ENCODE measurements at places on chromosomes 6 and 20.

DNA sequence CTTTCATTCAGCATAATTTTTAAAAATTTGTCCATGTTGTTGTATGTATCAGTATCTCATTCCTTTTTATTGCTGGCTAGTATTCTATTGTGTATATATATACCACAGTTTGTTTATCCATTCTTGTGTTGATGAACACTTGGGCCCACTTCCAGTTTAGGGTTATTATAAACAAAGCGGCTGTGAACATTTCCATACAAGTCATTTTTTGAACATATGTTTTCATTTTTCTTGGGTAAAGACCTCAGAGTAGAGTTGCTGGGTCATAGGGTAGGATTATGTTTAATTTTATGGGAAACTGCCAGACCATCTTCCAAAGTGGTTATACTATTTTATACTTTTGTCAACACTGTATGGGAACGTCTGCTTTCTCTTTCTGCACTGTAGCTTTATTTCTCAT lies 55.3 kb downstream of the RBM24 start:
- no peak for DNase-seq

- no peak for DNase-seq
Measured at GRCh38 chr6:102571236-102571908, 1177.9 kb downstream of the GRIK2 start.

DNA sequence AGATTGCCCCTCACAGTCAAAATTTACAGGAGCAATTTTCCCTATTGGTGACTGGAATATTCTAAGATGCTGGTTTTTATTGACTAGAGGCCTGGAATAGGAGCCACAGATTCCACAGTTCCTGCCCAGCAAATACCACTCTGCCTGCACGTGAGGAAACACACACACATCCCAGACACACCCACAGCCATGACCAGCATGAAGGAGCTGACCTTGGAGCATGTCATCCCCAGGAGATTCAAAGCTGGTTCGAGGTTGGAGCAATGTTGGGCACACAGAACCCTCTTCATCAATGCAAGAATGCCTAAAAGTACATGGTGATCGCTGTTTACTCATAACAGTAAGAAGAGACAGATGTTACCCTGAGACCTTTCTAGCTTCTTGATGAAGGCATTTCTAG lies 244.6 kb upstream of the FOXQ1 start:
- no peak for DNase-seq

DNA sequence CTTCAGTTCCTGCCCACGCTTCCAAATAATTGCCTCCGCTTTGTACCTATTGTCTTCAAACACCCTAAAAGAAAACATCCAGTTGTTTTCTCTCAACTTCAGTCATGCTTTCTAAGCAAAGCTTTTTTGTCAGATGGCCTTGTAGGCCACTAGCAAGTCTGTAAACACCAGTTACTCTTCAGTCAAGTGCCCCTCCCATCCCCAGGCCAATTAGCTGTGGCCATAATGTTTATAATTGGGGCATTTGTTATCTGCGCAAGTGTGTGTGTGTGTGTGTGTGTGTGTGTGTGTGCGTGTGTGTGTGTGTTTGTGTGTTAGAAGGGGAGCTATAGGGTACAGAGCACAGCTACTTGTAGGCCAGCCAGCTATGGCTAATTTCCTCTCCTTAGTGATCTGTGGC lies 272.4 kb upstream of the MARCKS start:
- no peak for DNase-seq

DNA sequence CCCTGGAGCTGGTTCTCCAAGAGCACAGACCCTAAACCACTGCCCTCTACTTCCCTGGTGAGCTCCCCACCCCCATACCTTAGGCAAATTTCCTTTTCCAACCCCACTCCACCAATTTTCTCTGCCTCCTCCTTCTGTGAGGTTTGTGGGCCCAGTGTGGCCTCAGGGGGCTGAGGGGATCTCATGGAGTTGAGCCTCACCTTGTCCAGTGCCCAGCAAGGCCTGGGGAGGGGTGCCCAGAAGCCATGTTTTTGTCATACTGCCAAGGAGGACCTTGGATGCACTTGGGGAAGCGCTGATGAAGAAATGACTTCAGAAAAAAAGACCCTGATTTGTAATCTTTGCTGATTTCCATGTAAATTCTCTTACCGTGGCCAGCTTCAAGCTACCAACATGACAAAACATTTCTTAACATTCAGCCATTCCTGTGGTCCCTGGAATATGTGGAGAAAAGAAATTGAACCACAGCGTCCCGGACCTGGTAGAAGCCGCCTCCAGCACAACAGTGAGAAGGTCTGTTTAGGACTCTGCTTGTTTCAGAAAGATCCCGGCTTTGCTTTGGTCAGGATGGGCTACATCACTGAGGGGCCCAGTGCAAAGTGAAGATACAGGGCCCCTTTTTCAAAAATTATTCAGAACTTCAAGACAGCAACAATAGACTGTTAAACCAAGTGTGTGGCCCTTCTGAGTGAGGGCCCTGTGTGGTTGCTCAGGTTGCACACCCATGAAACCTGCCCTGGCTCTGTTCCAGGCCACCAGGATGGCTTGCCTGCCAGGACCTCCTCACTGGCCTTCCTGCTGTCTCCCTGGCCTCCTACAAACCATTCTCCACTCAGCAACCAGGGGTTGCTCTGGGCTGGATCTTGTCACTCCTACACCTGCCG lies 52.5 kb downstream of the CHMP4B start:
- DNase-seq: no peak

DNA sequence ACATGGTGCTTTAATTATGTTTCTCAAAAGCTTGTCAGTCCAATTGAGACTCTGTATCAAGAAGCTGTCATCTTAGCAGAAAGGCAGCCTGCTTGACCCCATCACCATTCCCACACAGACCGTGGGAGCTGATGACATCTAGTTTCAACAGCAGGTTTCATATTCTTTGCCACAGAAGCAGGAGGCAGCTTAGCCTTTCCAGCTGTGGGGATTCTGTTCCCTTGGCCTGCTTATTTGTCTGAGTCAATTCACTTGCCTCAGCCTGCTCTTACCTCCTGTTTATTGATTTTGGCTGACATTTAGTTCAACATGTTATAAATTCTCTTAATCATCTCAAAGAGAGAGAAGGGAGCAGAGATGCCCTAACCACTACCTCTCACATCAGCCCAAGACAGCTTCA lies 527.7 kb downstream of the ADGRB3 start:
- DNase-seq: no peak

DNA sequence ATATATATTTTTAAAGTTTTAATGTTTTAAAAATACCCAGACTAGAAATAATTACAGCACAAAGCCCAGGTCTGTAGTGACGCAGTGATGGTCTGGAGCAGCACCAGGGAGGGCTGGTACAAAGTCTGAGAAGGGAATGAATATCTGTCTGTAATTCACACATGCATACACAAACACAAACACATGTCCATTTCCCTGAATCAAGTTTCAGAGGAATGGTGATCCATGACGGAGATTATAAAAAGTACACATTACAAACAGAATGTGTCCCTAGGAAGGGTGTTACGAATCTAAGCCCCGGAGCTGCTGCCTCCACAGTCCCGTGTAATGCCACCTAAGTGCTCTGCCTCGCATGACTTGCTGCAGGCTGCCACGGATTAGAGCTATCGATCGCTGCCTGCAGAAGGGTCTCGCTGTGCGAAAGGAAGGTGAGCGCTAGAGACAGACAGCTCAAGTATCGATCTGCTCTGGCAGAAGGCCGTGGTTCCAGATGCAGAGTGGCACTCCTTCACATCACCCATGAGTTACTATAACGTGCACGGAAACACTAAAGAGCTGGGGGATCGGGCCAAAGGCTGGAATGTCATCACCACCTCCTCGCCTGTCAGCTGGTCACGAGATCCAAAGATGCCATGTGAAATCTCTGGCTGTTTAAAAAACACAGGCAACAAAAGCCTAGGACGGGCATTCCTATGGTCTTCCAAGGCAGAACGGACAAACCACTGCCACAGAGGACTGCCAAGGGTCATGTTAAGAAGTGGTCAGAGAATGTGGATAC lies 87.1 kb downstream of the INSM1 start:
- DNase-seq: no peak

DNA sequence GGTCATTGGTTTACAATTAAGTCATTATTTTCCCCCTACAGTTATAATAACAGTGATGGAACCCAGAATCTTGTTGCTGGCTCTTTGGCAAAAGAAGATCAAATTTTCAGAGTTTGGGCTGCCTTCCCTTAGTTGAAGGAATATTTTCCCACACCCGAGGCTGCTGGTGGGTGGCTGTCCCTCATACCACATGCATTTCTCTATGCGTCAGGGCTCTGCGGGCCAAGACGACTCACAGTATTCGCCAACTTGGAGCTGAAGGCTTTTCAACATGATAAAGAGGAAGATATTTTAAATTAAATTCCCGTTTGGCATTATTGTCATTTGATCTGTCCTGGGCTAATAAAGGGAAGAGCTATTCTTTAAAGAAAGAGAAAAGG lies 102.2 kb upstream of the SASH1 start:
- no peak for DNase-seq

GRCh38 chr20:22717466-22717865 lies 133.1 kb upstream of the FOXA2 start:
- no peak for DNase-seq

DNA sequence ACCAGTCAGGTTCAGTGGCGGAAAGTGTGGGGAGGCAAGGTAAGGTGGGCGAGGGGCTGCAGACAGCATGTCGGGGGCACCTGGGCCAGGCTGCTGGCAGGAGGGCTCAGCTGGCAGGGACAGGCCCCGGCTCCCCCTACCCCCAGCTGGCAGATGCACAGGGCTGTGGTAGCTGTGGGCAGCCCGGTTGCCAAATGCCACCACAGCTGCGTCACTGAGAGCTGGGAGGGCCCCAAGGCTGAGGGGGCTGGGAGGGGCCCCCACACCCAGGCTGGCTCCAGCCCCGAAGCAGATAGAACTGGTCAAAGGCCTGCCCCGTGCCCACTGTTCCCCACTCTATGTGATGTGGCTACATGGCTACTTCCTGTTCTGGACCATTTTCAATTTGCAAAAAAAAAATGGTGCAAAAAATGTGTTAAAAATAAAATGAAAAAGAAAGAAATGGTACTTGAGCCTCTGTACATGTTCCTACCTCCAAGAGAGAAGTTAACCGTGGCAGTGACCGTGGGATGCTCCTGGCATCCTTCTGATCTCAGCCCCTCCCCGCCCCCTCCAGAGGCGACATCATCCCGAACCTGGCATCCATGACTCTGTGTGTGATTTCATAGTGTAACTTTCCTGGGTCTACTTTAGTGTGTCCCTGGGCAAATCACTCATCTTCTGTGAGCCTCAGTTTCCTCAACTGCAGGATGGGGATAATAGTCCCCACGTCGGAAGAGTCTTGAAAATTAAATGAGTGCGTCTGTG lies 64.4 kb downstream of the UBE2V1 start:
- DNase-seq: peak; percentile 15

GRCh38 chr20:25606094-25606695 lies 17.6 kb downstream of the NANP start:
- no peak for DNase-seq

DNA sequence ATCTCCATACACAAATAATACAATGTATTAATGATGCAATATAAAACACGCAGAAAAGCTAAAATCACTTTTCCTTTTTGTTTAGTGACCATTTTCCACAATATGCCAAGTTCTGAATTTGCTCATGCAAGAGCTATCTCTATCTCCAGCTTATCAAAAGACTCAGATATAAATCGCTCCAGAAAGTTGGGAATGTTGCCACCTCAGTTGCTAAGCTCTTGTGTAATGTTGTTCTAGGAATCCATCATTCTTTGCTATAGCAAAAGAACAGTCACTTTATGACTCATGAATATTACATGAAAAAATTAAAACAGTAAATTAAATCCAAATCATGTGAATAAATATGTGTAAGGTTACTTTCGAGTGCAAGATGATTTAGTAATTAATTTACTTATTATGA lies 8.7 kb downstream of the PLAGL1 start:
- no peak for DNase-seq

GRCh38 chr20:58472273-58473018 lies 42.8 kb downstream of the APCDD1L start:
- DNase-seq: no peak
